ENCODE measurements at places on chromosomes 16 and 17.

GRCh38 chr16:80346111-80346632 is 194.6 kb upstream of the DYNLRB2 start:
- DNase-seq: peak; percentile 54

DNA sequence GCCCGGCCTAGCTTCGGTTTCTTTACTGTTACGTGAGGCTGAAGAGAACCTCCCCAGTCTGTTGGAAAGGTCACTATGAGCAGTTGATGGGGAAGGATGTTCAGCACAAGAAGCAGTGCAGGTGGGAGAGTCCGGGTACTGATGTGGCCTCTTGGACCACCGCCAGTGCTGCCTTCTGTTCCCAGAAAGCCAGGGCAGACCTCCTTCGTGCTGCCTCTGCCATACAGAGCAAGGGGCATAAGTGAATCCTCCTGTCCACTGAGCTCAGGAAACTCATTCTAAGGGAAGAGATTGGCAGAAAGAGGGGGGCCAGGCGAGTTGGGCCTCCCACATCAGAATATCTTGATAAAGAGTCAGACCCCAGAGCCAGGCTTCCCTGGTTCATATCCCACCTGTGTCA is 3.7 kb downstream of the PPP4C start:
- no peak for DNase-seq

- no peak for DNase-seq
These were observed 12.7 kb downstream of the CDC27 start for GRCh38 chr17:47176389-47176826.

- no peak for DNase-seq
These were observed 79.4 kb downstream of the SDK2 start for GRCh38 chr17:73564843-73565242.

DNA sequence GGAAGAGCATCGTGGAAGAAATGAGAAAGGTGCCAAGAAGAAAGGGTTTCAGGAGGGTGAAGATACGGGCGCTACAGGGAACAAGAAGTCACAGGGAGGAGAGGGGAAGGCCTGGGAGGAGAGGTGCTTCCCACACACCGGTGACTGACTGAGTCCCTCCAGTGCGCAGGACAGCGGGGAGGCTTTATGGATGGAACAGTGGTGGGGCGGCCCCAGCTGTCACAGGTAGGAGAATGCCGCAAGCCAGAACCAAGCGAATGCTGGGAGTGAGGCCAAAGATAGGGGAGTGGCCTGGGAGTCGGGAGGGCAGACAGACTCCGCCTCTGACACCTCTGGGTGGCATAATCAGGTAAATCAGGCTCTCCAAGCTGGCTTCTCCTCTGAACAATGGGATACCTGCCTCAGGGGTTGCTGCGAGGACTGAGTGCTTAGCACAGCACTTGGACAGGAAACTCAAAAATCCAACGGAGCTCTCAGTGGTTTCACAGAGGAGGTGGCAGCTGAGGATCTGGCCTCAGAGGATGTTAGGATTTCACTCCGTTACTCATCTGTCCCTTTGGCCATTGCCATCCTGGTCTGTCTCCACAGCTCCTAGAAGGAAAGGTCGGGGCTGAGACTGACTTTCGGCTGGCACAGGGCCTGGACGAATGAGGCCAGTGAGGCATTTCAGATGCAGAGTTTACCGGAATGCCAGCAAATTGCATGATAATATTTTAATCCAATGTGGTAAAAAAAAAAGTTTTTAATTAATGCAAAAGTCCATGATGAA is 717 bp upstream of the CNP start:
- peak; percentile 62 for DNase-seq

DNA sequence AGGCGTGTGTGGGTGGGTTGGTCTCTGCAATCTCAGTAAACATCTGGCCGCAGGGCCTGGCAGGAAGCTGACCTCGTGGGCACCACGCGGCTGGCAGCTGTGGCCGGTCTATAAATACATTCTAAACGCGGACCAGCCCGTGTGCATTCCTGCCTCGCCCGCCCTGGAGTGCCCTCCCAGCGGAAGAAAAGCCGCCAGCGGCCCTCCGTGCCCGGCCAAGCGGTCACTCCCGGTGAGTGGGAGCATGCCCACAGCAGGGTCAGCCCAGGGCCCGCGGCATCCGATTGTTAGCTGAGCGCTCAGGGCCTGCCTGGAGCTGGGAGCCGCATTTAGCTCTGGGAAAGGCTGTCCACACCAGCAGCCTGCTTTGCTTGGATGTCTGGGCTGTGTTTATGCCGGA is 10.3 kb downstream of the ZNF469 start:
- no peak for DNase-seq

GRCh38 chr16:17483351-17483750 is 12.6 kb upstream of the XYLT1 start:
- no peak for DNase-seq

DNA sequence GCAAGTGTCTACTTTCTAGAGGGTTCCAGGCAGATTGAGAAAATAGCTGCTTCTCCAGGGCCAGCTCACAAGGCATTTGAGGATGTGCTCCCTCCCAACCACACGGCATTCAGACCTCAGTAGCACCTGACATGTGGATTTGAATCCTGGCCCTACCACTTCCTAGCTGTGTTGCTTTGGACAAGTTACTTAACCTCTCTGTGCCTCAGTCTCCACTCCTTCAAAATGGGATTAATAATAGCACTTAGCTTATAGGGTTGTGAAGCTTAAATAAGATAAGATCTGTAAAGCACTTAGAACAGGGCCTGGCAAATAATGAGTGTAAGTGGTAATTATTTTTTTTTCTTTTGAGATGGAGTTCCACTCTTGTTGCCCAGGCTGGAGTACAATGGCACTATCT is 21.0 kb upstream of the NOMO2 start:
- DNase-seq: no peak

- peak; percentile 50 for DNase-seq
These were observed 818 bp upstream of the CBX8 start for GRCh38 chr17:79797492-79798298.

- peak; percentile 48 for DNase-seq
These were observed 2.4 kb upstream of the SOCS7 start for GRCh38 chr17:38349097-38349730.

GRCh38 chr16:83845263-83845662 is 37.5 kb downstream of the HSBP1 start:
- DNase-seq: no peak

DNA sequence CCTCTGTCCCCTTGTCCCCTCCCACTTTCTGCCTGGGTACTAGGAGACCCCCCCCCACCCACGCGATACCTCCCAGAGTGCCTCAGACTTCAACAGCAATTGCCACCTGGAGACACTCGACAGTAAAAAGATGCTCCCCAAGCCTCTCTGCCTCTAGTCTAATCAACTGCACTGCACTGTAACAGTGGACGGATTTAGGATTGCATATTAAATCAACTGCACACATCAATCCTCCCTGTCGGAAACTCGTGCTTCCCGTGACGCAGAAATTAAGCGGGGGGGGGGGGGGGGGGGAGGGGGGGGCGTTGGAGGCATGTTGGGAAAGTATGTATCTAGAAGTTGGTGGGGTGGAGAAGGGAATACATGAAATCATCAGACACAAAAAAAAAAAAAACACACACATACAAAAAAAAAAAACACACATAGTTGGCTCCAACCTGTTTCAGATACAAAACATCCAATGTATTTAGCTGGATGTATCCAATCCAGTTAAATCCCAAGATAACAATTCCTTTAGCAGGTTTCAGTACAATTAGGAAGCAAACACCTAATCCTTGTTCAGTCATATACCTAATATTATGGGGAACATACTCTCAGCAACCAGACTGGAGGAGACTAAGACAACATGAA is 29.7 kb downstream of the FAM222B start:
- DNase-seq: no peak

DNA sequence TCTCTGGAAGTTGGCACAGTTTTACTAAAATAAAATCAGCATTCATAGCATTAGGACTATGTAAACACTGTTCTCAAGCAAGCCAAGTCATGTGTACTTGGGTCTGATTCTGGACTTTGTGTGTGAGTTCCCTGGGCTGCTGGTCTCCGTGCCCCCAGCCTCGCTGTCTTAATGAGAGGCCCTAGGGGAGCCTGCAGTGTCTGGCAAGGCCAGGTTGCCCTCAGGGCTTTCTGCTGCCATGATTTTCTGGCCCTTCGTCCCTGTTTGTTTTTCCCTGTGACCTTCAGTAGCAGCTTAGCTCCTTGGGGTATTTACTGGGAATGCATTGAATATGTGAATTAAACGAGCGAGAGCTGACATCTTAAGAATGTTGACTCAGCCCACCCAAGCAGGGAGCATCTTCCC is 161.8 kb downstream of the RPTOR start:
- no peak for DNase-seq

- DNase-seq: no peak
These were observed 628 bp downstream of the GALK1 start for GRCh38 chr17:75764417-75764710.

GRCh38 chr16:30068750-30069610 is 3.4 kb downstream of the ALDOA start:
- no peak for DNase-seq

GRCh38 chr16:73233329-73233765 is 185.4 kb upstream of the ZFHX3 start:
- no peak for DNase-seq

DNA sequence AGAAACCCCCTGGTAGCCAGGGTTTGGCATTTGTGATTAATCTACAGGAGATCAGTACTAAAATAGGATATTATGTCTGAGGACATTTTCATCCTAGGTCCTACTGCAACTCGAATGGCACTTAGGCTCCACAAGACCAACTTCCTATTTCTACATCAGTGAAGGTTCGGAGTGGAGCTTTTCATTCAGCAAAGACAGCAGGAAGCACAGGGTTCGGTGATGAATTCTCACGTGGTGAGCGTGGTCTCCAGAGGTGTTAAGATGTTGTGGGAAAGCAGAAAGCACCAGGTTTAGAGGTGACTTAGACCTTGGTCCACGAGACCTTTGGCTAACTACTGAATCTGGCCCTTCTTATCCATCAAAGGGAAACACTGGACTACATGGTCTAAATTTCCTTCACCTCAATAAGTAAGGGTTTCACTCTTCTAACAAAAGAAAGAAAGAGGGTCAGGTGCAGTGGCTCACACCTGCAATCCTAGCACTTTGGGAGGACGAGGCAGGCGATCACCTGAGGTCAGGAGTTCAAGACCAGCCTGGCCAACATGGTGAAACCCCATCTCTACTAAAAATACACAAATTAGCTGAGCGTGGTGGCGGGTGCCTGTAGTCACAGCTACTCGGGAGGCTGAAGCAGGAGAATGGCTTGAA is 13.9 kb upstream of the HELZ start:
- DNase-seq: no peak

GRCh38 chr16:67967958-67968399 is 458 bp downstream of the SLC12A4 start:
- peak; percentile 55 for DNase-seq

- DNase-seq: no peak
These were observed 2.3 kb downstream of the DNASE1 start for GRCh38 chr16:3656491-3657468.

DNA sequence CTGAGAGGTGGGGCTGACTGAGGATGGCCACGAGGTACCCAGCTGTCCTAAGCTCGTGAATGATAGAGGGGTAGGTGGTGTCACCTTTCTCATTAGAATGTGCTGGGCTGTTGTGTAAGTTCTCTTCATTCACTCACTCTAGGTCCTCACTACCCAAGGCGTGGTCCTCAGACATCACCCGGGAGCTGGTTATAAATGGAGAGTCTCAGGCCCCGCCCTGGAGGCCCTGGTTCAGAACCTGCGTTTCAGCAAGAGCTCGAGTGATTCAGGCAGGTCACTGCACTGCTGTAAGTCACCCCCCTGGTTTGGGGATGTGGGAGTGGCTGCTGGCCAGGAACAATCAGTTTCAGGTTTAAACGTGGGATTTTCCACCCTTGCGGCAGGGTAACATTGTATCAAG is 139.8 kb downstream of the FOXL1 start:
- DNase-seq: no peak

- no peak for DNase-seq
These were observed 30.7 kb downstream of the CACNG3 start for GRCh38 chr16:24286741-24287405.

- DNase-seq: no peak
These were observed 129.7 kb downstream of the MSI2 start for GRCh38 chr17:57385975-57386374.

DNA sequence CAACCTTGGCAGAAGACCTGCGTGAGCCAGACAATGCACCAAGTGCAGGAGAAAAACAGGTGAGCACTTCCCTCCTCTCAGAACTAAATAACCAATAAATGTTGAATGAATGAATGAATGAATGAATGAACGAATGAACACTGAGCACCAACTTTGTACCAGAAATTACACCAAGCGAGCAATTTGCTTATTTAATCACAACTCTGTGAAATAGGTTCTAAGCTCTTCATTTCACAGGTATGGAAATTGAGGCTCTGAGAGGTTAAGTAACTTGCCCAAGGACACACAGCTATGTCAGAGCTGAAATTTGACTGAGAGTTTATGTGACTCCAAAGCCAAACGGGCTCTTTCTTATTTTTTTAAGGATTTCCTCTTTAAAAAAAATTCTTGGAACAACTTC is 38.0 kb downstream of the TMEM132E start:
- DNase-seq: no peak
